ENCODE measurements at places on chromosomes 1 and 21. TPM values are rescaled to one million over a fixed set of nuclear protein-coding genes. Genes with fewer than 3 reads are reported as not detected.

DNA sequence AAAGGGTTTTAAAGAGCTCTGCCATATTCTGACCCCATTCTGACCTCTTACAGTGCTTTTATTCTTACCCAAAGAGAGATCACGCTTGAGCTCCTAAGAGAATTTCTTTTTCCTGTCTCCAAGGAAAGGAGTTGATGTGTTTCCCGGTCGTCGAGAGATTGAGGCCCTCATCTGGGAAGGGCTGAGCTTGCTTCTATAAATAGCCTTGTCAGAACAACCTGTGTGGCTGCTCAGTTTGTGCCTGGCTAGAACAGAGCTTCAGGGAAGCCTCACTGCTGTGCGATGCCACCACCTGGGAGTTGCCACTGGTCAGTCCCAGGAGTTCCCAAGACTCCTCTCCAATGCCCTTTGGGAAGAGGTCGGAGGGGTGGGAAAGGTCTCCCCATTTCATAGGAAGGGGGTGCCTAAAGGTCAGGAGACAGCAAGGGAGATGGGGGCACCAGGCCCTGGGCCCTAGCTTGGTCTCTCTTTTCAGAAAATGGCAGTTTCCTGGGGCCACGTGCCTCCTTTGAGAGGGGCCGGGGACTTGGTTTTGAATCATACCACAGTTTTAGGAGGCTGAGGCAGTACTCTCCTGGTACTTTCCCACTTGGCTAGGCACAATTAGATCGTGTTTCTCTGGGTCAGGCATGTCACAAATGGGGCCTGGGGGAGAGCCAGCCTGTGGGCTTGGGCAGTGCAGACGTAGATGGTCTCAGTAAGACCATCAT, 52.1 kb downstream of the EIF2D start:
- no peak for DNase-seq

The FCRL2 gene
- 1.1 TPM for total RNA-seq

- DNase-seq = no peak
These were observed 61.9 kb downstream of the EVA1C start for GRCh38 chr21:32474179-32475059.

DNA sequence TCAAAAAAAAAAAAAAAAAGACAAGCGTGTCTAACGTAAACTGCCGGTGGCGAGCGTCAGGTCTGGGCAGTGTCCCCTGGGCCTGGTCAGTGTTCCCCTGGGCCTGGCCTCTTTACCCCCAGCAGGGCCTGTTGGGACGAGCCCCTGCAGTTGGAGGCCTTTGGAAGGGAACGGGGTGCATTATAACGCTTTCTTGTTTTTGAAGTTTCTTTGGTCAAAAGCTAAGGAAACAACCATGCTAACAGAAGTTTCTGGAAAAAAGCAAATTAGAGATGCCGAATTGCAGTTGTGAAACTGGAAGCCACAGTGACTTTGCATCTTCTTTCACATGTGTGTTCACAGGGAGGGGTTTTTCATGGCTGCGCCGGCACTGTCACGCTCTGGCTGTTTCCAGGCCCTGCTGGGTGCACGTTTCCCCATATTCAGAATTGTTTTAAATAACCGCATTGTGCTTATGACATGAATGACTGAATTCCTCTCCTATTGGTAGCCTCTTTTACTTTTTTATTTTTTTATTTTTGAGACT, 16.0 kb downstream of the RRP1 start:
- no peak for DNase-seq

- no peak for DNase-seq
These were observed 73.5 kb downstream of the SGIP1 start for GRCh38 chr1:66607458-66607857.

DNA sequence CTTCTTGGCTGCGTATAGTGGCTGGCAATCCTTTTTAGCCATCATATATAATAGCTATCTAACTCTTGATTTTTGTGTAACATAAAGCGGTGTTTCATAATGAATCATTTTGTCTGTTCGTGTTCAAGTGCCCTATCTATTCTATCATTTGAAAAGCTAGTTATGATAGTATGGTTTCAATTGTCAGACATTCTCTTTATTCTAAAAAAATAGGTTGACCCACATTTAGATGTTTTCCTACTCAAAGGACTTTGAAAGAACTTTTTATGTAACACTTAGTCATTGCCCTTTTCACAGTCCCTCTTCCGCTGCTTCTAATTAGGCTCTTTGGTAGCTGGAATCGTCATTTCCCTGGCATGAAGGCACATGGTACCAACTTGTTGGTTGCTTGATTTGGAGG, 272.2 kb upstream of the B3GALT2 start:
- no peak for DNase-seq

The SLC45A1 gene
- 0.73 TPM for total RNA-seq

DNA sequence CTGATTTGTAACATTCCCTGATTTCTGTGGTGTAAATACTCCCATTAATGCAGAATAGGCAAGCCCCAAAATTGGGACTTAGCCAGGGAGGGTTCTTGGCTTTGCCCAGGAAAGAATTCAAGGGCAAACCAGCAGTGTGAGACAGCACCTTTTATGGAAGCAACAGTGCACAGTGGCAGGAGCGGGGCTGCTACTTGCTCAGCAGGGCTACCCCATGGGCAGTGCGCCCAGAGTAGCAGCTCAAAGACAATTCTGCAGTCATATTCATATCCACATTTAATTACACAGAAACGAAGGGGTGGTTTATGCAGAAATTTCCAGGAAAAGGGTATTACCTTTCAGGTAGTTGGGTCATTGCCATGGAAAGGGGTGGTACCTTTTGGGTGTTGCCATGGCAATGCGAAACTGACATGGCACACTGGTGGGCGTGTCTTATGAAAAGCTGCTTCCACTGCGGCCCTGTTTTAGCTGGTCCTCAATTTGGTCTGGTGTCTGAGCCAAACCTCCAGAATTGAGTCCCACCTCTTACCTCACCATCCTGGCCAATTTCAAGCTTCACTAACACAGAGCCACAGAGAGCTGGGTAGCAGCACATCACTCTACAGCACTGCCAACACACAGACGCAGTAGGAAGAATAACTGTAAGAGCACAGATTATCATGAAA, 35.9 kb downstream of the FHAD1 start:
- DNase-seq = no peak

DNA sequence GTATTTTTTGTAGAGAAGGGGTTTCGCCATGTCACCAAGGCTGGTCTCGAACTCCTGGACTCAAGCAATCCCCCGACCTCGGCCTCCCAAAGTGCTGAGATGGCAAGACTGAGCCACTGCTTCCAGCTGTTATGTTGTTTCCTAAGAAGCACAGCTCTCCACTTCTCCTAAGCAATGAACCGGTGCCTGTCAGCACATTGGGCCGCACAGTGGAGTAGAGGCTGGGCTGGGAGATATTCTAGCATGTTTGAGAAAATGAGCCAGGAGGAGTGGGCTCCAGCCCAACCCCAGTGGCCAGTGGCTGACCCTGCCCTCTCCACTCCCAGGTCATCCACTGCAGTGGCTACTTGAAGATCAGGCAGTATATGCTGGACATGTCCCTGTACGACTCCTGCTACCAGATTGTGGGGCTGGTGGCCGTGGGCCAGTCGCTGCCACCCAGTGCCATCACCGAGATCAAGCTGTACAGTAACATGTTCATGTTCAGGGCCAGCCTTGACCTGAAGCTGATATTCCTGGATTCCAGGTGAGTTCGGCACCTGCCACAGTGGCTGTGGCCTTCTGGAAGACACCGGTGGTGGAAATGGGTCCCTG, 27.0 kb downstream of the SIM2 start:
- no peak for DNase-seq

DNA sequence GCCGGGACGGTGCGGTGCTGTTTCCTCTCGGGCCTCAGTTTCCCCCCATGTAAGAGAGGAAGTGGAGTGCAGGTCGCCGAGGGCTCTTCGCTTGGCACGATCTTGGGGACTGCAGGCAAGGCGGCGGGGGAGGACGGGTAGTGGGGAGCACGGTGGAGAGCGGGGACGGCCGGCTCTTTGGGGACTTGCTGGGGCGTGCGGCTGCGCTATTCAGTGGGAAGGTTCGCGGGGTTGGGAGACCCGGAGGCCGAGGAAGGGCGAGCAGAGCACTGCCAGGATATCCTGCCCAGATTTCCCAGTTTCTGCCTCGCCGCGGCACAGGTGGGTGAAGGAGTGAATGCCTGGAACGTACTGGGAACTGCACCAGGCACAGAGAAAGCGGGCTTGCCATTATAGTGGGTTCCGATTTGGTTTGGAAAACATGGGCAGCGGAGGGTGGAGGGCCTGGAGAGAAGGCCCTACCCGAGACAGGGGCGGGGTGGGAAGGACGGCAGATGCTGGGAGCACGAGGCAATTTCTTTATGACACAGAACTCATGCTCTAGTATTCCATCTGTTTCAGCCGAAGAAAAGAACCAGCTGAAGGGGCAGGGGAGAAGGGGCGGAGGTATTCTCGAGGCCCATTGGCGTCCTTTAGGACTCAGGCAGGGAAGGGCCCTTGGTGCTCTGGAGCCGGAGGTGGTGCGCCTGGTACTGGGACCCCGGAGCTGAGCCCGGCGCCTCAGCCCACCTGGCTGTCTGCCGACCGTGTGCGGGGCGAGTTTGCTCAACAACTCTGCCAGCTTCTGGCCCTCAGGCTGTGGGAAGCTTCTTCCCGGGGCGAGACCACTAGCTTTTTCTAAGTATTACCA, 960 bp downstream of the PCSK9 start:
- DNase-seq = no peak

- no peak for DNase-seq
These were observed 30.3 kb downstream of the SSBP3 start for GRCh38 chr1:54375712-54376429.
